ENCODE measurements at places on chromosomes 11 and 22.
A peak's percentile ranks its signal among the peaks of the same experiment; 100 is the strongest.

DNA sequence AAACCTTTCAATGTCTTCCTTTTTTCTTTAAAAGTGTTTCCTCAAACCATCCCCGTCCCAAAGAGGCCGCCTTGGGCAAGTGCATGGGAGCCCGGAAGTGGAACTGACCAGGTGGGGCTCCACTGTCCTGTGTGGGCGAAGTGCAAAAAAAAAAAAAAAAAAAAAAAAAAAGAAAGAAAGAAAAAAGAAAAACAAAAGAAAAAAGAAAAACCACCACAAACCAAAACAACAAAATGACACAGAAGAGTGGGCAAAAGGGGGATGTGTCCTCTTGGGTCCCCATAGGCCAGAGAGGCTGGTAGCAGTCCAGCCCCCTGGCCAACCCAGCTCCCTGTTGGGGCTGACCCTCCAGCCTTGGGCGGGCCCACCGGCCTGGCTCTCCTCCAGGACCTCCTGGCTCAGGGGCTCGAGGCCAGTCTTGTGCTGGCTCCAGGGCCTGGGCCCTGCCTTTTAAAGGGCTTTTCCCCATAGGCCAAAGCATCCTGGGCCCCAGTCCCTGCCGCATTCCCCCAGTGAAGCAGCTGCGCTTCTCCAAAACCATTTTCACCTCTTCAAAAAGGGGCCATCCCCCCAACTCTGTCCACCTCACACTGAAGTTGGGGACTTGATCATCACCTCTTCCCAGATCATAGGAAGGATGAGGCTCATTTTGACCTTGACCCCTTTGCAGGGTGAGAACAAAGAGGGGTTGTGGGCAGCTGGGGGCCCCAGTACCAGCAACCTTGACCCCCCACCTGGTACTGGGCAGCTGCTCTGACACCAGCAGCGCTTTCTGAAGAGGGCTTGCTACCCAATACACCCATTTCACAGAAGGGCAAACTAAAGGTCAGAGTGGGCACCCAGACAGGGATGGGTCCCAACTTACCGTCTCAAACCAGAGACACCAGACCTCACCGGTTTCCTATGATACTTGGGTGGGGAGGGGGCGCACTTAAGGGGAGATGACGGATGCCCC lies 9.4 kb downstream of the CBX6 start:
- no peak for DNase-seq

DNA sequence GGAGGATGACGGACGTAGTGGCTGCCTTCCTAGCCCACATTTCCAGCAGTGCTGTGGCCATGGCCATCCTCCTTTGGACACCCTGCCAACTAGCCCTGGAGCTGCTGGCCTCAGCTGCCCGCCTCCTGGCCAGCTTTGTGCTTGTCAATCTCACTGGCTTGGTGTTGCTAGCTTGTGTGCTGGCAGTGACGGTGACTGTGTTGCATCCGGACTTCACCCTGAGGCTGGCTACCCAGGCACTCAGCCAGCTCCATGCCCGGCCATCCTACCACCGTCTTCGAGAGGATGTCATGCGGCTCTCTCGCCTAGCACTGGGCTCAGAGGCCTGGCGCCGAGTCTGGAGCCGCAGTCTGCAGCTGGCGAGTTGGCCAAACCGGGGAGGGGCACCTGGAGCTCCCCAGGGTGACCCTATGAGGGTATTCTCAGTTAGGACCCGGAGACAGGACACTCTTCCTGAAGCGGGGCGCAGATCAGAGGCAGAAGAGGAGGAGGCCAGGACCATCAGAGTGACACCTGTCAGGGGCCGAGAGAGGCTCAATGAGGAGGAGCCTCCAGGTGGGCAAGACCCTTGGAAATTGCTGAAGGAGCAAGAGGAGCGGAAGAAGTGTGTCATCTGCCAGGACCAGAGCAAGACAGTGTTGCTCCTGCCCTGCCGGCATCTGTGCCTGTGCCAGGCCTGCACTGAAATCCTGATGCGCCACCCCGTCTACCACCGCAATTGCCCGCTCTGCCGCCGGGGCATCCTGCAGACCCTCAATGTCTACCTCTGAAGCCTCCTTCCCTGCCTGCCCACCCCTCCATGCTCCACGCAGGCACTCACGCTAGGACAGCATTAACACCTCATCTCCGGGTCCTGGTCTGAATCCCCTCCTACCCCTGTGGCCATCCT lies 1.6 kb downstream of the RNF26 start:
- DNase-seq, result no peak

DNA sequence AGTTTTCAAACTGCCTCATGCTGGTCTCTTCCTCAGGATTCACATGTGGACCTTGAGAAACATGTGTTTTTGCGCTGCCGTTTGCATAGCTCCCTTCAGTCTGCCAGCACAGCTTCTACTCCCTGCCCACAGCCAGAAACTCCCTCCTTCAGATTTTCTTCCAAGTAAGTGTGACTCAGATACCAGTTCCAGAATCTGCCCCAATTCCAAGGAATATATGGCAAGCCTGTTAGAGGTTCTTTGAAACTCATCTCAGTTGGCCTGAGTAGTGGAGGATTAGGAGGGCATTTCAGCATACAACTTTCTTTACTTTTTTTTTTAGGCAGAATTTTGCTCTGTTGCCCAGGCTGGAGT lies 67.1 kb downstream of the SNX19 start:
- no peak for DNase-seq

- DNase-seq, result no peak
Measured at GRCh38 chr22:47813661-47814060, 1051.2 kb downstream of the TBC1D22A start.

GRCh38 chr22:46175631-46176030 lies 25.3 kb downstream of the PPARA start:
- DNase-seq, result no peak

- no peak for DNase-seq
Measured at GRCh38 chr22:43878831-43879550, 12.8 kb downstream of the PNPLA5 start.

- DNase-seq, result peak; percentile 38
Measured at GRCh38 chr11:66641834-66642233, 3.3 kb downstream of the RBM4 start.

DNA sequence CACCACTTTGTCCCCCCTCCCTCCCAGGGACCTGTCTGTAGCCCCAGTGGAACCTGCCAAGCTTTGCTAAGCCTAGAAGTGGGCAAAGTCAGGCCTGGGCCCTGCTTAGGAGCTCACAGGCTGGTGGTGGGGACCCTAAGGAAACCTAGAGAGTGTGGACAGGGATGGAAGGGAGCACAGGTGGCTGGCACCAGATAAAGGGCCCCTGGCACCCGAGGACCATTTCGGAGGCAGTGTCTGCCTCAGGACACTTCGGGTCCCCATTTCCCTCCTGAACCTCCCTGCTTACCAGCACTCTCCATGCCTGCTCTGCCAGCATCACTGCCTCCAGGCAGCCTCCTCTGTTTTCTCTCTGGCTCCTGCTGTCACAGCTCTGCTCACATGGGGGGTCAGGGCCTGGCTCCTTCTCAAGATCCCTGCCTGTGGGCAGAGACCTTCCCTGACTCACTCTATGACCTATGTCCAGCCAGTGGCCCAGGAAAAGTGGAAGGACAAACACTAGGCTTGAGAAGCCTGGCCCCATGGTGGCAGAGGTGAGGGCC lies 13.6 kb upstream of the OMP start:
- no peak for DNase-seq

- DNase-seq, result no peak
Measured at GRCh38 chr11:9753021-9753420, 89.1 kb downstream of the SWAP70 start.

GRCh38 chr11:86021377-86021776 lies 47.5 kb downstream of the PICALM start:
- no peak for DNase-seq

- DNase-seq, result no peak
Measured at GRCh38 chr22:19825904-19826618, 28.6 kb downstream of the GNB1L start.

DNA sequence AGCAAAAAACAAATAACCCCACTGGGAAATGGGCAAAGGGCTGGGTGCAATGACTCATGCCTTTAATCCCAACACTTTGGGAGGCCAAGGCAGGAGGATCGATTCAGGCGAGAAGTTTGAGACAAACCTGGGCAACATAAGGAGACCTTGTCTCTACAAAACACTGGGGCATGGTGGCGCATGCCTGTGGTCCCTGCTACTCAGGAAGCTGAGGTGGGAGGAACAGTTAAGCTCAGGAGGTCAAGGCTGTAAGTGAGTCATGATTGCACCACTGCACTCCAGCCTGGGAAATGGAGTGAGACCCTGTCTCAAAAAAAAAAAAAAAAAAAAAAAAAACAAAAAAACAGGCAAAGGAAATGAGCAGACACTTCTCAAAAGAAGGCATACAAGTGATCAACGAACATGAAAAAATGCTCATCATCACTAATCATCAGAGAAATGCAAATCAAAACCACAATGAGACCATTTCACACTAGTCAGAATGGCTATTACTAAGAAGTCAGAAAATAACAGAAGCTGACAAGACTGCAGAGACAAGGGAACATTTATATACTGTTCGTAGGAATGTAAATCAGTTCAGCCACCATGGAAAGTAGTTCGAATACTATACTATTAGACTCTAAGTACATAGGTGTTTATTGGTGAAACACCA lies 48.2 kb upstream of the SMCO4 start:
- no peak for DNase-seq

DNA sequence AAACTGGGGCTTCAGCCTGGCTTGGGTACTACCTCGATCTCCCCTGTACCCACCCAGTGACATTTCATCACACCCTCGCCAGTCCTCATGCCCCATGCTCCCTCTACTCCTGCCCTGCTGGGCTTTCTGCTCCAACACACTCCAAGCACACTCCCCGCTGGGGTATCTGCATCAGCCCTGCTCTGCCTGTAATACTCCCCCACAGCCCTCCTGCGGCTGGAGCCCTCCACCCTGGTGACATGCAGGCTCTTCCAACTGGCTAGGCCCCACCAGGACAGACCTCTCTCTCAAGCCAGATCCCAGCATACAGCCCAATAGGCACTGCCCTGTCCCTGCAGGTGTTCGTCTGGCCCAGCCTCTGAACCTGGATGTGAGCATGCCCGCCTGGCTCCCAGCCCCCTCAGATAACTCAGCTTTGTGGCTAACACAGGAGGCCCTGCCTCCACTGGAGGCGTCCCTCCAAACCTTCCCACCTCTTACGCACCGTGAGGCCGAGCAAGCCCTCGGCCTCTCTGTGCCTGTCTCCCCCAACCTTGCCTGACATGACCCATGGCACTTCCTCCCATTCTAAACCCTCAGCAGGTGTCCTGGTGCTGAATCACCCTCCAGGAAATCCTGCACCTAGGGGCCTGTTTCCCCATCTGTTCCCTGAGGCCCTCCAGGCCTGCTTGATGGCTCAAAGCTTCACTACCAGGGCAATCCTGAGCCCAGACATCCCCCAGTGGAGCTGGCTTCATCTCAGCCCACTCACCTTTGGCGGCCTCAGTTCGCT lies 33.5 kb upstream of the TXNRD2 start:
- no peak for DNase-seq

DNA sequence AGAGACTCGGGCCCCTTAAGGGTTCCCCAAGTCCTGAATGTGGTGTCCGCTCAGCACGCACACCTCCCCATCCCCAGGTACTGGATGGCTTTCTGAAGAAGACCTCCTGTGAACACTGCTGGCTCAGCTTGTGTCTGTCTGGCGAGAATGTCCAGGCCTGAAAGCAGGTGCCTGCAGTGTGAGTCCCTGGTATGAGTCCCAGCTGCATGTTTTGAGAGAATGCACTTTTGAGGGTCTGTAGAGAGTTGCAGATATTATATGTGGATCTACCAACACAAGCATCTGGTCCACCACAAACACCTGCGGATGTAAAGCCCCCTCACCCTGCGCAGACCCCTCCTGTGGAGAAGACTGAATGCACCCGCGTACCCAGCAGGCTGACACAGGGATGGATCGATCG lies 1308.9 kb downstream of the TBC1D22A start:
- no peak for DNase-seq

DNA sequence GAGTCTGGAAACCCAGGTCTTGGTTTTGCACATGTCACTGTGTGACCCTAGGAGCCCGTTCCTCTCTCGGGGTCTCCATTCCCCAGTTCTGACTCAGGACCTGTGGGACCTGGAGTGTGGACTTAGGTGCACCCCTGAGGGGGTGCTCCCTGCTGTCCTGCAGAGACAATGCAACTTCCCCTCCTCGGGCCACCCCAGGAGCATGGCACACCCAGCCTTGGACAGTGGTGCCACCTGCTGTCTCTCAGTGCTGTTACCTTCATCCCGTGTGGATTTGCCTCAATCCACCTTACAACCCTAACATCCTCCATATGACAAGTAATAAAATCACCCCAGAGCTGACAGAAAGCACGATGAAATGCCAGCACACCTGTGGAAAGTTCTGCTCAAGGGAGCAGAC lies 27.5 kb upstream of the CRYBB3 start:
- DNase-seq, result no peak

GRCh38 chr22:42292732-42293520 lies 22.5 kb upstream of the TCF20 start:
- no peak for DNase-seq

- DNase-seq, result no peak
Measured at GRCh38 chr11:4797206-4797605, 7.0 kb downstream of the OR52R1 start.

GRCh38 chr22:46293577-46294260 lies 3.0 kb upstream of the GTSE1 start:
- DNase-seq, result no peak

DNA sequence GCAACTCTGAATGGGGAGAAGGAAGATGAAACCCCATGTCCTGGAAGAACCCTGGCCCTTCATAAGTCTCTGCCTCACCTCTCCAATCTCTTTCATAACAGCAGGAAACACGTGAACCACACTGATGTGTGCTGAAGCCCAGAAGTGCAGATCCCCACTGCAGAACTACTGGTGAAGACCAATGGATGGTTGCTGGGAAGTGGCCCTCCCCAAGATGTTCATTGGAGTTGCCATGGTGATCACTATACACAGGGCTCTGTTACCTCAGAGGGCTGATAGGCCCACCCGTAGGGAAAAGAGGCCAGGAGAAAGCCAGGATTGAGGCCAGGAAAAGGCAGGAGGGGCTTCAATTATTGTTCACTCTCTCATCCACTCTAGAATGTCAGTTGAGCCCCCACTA lies 11.6 kb downstream of the TST start:
- DNase-seq, result no peak

- no peak for DNase-seq
Measured at GRCh38 chr11:44982496-44983062, 31.9 kb upstream of the TP53I11 start.

GRCh38 chr11:103936059-103936458 lies 100.4 kb upstream of the DDI1 start:
- DNase-seq, result no peak

DNA sequence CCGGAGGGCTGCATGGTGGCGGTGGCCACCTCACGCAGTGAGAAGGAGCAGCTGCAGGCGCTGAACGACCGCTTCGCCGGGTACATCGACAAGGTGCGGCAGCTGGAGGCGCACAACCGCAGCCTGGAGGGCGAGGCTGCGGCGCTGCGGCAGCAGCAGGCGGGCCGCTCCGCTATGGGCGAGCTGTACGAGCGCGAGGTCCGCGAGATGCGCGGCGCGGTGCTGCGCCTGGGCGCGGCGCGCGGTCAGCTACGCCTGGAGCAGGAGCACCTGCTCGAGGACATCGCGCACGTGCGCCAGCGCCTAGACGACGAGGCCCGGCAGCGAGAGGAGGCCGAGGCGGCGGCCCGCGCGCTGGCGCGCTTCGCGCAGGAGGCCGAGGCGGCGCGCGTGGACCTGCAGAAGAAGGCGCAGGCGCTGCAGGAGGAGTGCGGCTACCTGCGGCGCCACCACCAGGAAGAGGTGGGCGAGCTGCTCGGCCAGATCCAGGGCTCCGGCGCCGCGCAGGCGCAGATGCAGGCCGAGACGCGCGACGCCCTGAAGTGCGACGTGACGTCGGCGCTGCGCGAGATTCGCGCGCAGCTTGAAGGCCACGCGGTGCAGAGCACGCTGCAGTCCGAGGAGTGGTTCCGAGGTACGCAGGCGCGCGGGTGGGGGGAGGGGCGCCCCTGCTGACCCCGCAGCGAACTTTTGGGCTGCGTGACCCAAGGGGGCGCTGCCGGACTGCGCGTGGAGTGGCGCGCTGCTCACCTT lies 670 bp downstream of the NEFH start:
- no peak for DNase-seq

Data from NCI-H1436 (cell line).